Aorta (tissue), 5 donors: ENCODE measurements at places on chromosomes 1 and 21. TPM values are rescaled to one million over a fixed set of nuclear protein-coding genes. Genes with fewer than 3 reads are reported as not detected.

Gene C4BPA
- total RNA-seq = not detected

Gene DEPDC1
- not detected for total RNA-seq

Gene ZNF683
- total RNA-seq = 0.24 TPM

Gene RAB13
- total RNA-seq = 135 TPM

Gene EDN2
- 1.5 TPM for total RNA-seq

DNA sequence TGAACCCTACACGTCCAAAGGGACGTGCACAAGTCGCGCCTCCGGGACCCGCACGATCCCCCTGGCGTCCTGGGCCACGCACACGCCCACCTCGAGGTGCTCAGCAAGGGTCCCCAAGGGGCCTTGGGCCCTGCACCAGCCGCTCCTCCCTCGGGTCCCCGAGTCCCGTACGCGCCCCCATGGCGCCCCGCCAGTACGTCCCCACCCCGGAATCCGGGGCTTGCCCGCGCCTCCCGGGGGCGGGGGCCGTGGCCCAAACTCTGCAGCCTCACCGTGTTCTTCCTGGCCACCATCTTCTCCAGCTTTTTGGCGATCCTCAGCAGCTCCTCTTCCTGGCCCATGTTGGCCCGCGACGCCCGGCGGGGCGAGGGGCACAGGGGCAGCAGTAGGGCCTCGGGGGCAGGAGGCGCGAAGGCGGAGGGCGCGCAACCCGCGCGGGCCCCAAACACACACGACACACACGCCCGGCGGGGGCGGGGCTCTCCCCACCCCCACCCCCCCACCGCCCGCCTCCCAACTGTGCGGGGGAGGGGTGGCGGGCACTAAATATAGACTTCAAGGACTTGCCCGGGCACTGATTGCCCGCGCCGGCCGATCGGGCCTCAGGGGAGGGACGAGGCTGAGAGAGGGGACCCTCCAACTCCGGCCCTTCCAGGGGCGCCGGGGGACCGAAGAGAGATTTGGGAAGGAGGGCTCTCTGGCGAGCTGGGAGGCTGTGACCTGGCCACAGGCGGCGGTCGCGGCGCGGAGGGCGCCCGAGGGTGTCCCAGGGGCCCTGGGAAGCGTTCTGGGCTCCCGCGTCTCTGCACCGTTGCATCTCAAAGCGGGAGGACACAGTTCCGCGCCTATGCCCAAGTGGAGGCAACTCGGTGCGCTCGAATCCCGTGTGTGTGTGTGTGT is at the start of gene TCEA3:
Gene TCEA3, minus strand, starts transcription at position 456 of the 900 bp plus-strand sequence. Its CDS starts 115 bp downstream, at position 341.
- DNase-seq = peak; percentile 69
- H3K27me3 ChIP-seq = no peaks in the 10 kb centered on the region
- H3K4me3 ChIP-seq = peak within 1 kb of the TSS; percentile 65
- no peaks in the 10 kb centered on the region for H3K4me1 ChIP-seq

- no peak overlapping the region for H3K4me3 ChIP-seq
- H3K27me3 ChIP-seq = no peaks in the 10 kb centered on the region
- DNase-seq = no peak
- no peak overlapping the region for H3K27ac ChIP-seq
- no peaks in the 10 kb centered on the region for H3K4me1 ChIP-seq
These were observed 3.6 kb upstream of the AHCYL1 start for GRCh38 chr1:109981004-109981335.

- H3K36me3 ChIP-seq = no peaks in the 10 kb centered on the region
- no peak overlapping the region for H3K4me3 ChIP-seq
- no peak for DNase-seq
These were observed 16.1 kb downstream of the PRR9 start for GRCh38 chr1:153233448-153233847.

DNA sequence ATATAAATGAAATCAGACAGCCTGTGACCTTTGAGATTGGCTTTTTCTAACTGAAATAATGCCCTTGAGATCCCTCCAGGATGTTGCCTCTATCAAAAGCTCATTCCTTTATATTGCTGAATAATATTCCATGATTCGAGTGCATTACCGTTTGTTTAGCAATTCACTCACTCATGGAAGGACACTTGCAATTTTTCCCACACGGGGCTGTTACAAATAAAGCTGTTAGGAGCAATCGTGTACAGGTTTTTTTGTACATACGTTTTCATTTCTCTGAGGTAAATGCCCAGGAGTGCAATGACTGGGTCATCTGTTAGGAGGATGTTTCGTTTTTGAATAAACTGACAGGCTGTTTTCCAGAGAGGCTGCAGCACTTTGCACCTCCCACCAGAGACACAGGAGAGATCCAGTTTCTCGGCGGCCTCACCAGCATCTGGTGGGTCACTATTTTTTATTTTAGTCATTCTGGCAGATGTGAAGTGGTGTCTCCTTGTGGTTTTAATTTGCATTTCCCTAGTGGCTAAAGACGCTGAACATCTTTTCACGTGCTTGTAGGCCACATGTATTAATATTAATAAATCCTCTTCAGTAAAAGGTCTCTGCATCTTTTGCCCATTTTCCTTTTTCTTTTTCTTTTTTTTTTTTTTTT is 11.0 kb downstream of the PRDM15 start:
- H3K27me3 ChIP-seq = no peaks in the 10 kb centered on the region
- DNase-seq = peak; percentile 9
- no peaks in the 10 kb centered on the region for H3K4me1 ChIP-seq
- H3K4me3 ChIP-seq = no peak overlapping the region
- H3K27ac ChIP-seq = no peak overlapping the region

GRCh38 chr1:237303929-237304328 is 261.9 kb downstream of the RYR2 start:
- H3K36me3 ChIP-seq = no peaks in the 10 kb centered on the region
- no peaks in the 10 kb centered on the region for H3K27me3 ChIP-seq
- DNase-seq = no peak
- H3K27ac ChIP-seq = no peak overlapping the region

DNA sequence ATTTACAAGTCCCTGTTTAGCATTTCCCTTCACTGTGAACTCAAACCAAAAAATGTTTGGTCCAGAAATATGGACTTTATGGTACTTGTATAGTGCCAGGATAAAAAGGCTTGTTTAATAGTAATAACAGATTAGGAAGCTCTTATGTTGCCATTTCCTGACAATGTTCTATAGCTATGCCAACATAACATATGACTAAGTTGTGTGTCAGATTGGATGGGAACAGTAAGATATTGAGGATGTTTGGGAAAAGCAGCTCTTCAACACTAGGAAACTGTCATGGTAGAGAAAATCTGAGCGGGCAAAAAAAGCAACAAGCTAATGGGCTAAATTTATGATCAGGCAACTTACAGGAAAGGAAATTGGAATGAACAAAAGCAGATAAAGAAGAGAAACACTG is 287.1 kb upstream of the ADGRL4 start:
- H3K36me3 ChIP-seq = no peaks in the 10 kb centered on the region
- DNase-seq = no peak
- no peak overlapping the region for H3K27ac ChIP-seq
- H3K27me3 ChIP-seq = no peaks in the 10 kb centered on the region

- H3K4me1 ChIP-seq = no peaks in the 10 kb centered on the region
- H3K4me3 ChIP-seq = no peak overlapping the region
- DNase-seq = no peak
- no peaks in the 10 kb centered on the region for H3K27me3 ChIP-seq
- no peaks in the 10 kb centered on the region for H3K36me3 ChIP-seq
These were observed 69.2 kb downstream of the LPGAT1 start for GRCh38 chr1:211761400-211761799.

DNA sequence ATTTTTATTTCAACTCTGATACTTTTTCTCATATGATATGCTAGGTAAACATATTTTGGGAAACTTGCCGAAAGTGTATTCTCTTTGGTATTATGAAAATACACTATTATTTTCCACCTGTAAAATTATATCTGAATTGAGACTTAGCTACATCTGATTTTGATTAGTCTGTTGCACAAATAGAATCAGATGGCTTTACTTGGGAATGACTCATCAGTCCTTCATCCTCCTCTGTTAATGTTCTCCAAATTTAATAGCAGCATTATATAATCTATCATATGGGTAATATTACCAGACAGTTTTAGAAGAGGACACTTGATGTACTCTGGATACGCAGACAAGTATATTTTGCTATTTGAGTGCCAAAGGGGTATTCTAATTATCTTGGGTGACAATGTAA is 245.3 kb downstream of the CTH start:
- H3K36me3 ChIP-seq = no peaks in the 10 kb centered on the region
- H3K4me3 ChIP-seq = no peak overlapping the region
- DNase-seq = no peak
- H3K27ac ChIP-seq = no peak overlapping the region
- no peaks in the 10 kb centered on the region for H3K27me3 ChIP-seq
- H3K4me1 ChIP-seq = no peaks in the 10 kb centered on the region
